ENCODE measurements at places on chromosomes 12 and 14.

- peaks cover 52% of the 10 kb centered on the region for H3K4me1 ChIP-seq
- peak; percentile 69 for DNase-seq
- no peaks in the 10 kb centered on the region for H3K27me3 ChIP-seq
- peaks cover 30% of the 10 kb centered on the region for H3K36me3 ChIP-seq
These were observed 596 bp downstream of the DLST start for GRCh38 chr14:74882103-74882920.

- peak within 1 kb of the TSS; percentile 93 for H3K27ac ChIP-seq
- H3K27me3 ChIP-seq: no peaks in the 10 kb centered on the region
- H3K4me1 ChIP-seq: peaks cover 59% of the 10 kb centered on the region
- H3K4me3 ChIP-seq: peak within 1 kb of the TSS; percentile 93
- H3K36me3 ChIP-seq: peaks cover 35% of the 10 kb centered on the region
These were observed at the start of gene LTBR for GRCh38 chr12:6383572-6384498. Gene LTBR (plus strand): TSS chr12:6384162. CDS start chr12:6384359, 197 bp downstream.

GRCh38 chr12:64009321-64010068 lies 165.0 kb downstream of the SRGAP1 start:
- no peak for DNase-seq
- no peaks in the 10 kb centered on the region for H3K27me3 ChIP-seq
- no peak overlapping the region for H3K4me3 ChIP-seq
- H3K36me3 ChIP-seq: no peaks in the 10 kb centered on the region
- no peaks in the 10 kb centered on the region for H3K4me1 ChIP-seq

- H3K27me3 ChIP-seq: no peaks in the 10 kb centered on the region
- no peak for DNase-seq
- H3K27ac ChIP-seq: no peak overlapping the region
- H3K4me1 ChIP-seq: peaks cover 5% of the 10 kb centered on the region
- no peaks in the 10 kb centered on the region for H3K36me3 ChIP-seq
These were observed 166.9 kb upstream of the LRIG3 start for GRCh38 chr12:59087077-59087673.

- H3K4me1 ChIP-seq: no peaks in the 10 kb centered on the region
- no peak overlapping the region for H3K4me3 ChIP-seq
- DNase-seq: no peak
- H3K27me3 ChIP-seq: no peaks in the 10 kb centered on the region
- no peaks in the 10 kb centered on the region for H3K36me3 ChIP-seq
- no peak overlapping the region for H3K27ac ChIP-seq
These were observed 671.3 kb downstream of the RPS29 start for GRCh38 chr14:48914921-48915320.

DNA sequence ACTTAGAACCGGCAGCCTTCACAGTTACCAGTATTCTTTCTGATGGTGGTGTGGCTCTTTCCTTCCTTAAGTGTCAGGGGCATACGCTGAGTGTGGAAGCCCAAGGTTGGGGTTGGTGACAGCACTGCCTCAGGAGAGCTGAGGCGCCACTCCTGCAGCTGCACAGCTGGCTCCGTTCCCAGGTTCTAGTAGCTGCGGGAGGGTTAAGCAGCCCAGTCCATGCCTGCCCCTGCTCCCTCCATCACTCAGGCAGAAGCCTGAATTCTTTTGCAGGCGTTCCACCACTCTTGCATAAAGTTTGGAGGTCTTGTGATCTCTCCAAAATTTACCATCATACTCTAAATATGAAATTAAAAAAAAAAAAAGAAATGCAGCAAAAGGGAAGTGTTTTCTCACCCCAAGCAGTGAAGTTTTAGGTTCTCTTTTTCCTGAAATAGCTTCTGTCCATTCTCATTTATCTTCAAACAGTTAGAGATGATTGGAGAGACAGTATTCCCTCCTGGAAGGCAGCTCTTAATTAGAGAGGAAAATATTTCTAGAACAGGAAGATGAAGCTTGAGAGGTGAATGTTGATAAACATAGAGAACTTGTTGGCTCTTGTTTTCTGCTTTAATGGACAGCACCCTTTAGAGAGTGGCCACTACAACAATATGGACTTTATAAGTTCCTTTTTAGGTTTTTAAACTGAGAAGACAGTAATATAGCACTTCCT lies 136.1 kb downstream of the FGD4 start:
- H3K4me1 ChIP-seq: peaks cover 62% of the 10 kb centered on the region
- DNase-seq: peak; percentile 83
- no peaks in the 10 kb centered on the region for H3K27me3 ChIP-seq

GRCh38 chr12:42926232-42926631 lies 336.7 kb upstream of the PRICKLE1 start:
- H3K4me3 ChIP-seq: no peak overlapping the region
- H3K27ac ChIP-seq: no peak overlapping the region
- no peak for DNase-seq
- H3K27me3 ChIP-seq: no peaks in the 10 kb centered on the region
- no peaks in the 10 kb centered on the region for H3K36me3 ChIP-seq
- peaks cover 13% of the 10 kb centered on the region for H3K4me1 ChIP-seq
